Activated CD4-positive, alpha-beta T cell treated with anti-CD3 and anti-CD28 coated beads, Interleukin-2, amount 10 ng/mL, durations not matched to agents 7 days and 5 days (primary cell): ENCODE measurements at places on chromosomes 4 and X. TPM values are rescaled to one million over a fixed set of nuclear protein-coding genes. Genes with fewer than 3 reads are reported as not detected.

DNA sequence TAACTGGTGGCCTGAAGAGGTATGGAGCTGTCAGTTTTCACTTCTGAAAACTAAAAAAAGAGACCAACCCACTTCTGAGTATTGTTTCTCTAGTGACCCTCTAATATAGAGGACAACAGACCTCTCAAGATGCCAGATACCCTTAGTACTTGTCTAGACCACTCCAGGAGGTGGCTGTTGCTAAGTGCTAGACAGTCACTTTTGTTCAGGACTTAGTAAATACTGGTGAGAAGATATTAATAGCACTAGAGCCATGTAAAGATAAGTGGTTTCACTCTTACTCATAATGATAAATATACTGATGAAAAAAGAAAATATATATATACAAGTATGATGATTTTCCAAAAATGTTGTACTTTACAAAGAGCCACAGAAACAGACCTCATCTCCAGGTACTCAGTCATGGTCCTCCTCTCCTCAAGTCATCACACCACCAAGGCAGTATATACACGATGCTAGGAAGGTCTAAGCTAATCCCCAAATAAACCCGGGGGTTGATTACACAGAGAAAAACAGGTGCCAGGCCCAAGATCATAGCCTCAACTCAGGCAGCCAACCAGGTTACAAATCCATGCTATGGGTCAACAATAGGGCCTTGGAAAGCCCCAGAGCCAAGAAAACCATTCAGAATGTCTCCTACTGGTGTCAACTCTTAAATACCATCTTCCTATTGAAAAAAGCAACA lies 66.9 kb downstream of the ARHGEF9 start:
- peaks cover 34% of the 10 kb centered on the region for H3K36me3 ChIP-seq
- no peak overlapping the region for H3K4me3 ChIP-seq
- no peak for DNase-seq
- no peaks in the 10 kb centered on the region for H3K4me1 ChIP-seq
- H3K27me3 ChIP-seq: no peaks in the 10 kb centered on the region

Gene LIMCH1
- not detected for total RNA-seq

Gene FAM9B
- not detected for total RNA-seq

DNA sequence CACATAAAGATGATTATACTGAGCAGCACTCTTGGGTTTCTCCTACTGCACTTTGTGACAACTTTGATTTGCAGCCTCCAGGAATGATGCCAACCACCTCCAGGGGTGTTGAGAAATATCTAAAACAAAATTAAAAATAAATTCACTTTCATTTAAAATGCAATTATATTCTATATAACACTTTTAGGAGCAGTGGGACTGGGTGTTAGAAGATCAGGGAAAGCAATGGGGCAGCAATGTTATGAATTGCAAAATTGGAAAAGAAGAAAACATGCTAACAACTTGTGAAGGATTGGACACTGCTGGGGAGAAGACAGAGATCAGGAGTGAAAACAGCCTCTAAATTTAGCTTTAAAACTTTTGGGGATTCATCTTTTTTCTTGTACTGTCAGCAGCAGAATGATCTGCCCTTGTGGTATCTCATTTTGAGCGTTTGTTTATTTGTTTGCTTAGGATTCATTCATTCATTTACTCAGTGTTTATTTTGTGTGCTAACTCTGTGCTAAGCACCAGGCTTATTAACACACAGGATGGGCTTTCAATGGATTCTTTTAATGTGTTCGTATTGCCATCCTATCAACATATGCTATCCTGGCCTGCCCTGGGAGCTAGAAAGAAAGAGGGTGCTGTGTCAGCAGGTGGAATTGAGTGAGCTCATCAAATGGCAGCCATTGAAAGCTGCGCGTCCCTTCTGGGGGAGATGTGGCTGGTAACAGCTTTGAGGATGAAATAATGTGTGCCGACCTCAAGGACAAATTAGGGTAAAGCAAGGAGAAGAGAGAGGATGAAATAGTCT lies 96.5 kb downstream of the FRMPD4 start:
- no peaks in the 10 kb centered on the region for H3K27me3 ChIP-seq
- DNase-seq: no peak
- H3K27ac ChIP-seq: no peak overlapping the region
- no peak overlapping the region for H3K4me3 ChIP-seq

Gene ASB5
- total RNA-seq: not detected
